Stimulated activated CD4-positive, alpha-beta T cell treated with anti-CD3 and anti-CD28 coated beads, Interleukin-15, amount 100 ng/mL, for 24 hours (primary cell): ENCODE measurements at places on chromosomes 3 and 15.

- no peak for DNase-seq
Measured at GRCh38 chr3:170730071-170730812, 139.8 kb downstream of the RPL22L1 start.

DNA sequence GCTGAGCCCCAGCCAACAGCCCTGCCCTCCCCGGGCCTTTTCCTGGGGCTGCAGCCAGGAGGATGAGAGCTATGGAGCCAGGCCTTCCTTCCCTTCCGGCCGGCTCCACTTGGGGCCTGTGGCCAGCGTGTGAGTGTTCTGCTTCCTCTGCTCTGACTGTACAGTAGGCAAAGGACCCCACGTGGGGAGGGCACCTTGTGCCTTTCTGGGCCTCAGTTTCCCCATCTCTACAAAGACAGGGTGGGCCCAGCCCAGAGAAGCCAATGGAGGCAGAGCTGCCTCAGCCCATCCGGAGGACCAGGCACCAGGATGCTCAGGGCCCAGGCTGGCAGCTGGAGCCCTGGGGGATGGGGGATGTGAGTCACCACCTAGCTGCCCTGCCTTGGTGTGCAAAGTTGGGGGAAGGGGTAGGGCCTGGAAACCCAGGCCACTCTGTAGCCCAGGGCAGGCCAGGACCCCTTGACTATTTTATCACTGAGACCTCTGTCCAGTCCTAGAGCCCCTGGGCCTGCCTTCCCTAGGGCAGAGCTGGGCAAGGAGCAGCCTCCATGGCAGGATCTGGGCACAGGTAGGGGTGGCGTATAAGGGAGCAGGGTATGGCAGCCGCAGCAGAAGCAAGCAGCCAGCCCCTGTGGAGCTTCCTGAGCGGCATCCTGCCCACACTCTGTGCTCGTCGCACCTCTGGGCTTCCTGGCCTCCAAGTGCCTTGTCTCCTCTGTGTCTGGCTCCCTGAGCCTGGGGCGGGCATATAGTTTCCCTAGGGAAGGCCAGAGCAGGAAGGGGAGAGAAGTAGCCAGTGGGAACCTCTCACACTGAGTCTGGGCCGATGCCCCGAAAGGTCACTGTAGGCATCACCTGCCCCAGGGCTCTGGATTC, 1.8 kb downstream of the PSTPIP1 start:
- peak; percentile 78 for DNase-seq

- no peak for DNase-seq
Measured at GRCh38 chr3:163048881-163049280, 1552.3 kb downstream of the OTOL1 start.

DNA sequence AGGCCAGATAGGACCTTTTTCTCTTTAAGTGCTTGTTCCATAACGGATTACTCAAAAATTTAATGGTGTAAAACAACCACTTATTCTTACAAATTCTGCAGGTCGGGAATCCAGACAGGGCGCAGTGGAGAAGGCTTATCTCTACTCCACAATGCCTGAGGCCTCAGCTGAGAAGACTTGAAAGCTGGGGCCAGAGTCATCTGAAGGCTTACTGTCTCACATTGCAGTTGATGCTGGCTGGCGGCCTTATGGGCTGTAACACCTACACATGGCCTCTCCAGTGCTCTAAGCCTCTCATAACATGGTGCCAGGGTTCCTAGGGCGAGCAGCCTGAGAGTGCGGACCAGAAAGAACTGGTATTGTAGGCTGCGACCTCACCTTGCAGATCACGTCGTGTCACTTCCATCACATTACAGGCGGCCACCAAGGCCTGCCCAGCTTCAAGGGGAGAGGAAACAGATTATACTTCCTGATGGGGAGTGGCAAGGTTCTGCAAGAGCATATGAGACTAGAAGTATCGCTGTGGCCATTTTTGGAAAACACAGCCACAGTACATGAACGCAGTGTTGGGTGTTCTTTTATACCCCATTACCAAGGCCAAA, 32.4 kb downstream of the CMTM7 start:
- DNase-seq: no peak

GRCh38 chr3:804211-804610, 288.6 kb upstream of the CNTN6 start:
- DNase-seq: no peak

- DNase-seq: no peak
Measured at GRCh38 chr3:109478614-109479013, 141.3 kb upstream of the DPPA4 start.

DNA sequence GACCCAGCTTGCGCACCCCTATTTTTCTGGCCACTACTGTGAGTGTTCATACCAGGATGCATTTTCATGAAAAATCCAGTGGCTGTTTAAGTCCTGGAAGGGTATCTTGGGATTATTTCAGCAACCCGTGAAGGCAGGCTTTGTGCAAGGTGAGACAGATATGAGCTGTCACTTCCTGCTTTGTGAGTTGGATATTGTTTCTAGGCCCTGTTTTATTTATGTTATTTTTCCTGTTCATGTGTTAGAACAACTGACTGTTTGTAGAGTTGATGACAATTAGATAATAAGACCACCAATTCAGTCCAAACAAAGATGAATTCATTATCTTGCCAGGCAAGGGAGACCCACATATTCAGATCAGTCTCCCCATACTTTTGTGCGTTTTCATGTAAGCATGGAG, 42.5 kb downstream of the ZBTB38 start:
- DNase-seq: no peak

GRCh38 chr15:68442041-68442440, 10.1 kb upstream of the ITGA11 start:
- DNase-seq: no peak

DNA sequence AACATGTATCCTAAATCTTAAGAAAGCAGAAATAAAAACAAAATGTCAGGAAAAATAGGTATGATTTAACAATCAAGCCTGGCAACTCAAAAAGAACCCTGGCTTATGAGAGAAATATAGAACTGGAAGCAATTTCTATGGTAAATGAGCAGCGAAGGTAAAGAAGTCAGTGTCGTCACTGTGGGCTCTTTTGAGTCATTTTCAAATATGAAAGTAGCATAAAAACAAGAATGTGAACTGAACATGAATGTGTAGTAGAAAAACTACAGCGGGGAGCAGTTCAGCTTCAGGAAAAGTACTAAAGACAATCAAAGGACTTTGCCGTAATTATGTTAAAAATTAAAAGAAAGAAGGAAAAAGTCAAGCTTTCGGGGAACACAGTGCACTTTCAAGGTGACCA, 17.5 kb downstream of the LSG1 start:
- no peak for DNase-seq

DNA sequence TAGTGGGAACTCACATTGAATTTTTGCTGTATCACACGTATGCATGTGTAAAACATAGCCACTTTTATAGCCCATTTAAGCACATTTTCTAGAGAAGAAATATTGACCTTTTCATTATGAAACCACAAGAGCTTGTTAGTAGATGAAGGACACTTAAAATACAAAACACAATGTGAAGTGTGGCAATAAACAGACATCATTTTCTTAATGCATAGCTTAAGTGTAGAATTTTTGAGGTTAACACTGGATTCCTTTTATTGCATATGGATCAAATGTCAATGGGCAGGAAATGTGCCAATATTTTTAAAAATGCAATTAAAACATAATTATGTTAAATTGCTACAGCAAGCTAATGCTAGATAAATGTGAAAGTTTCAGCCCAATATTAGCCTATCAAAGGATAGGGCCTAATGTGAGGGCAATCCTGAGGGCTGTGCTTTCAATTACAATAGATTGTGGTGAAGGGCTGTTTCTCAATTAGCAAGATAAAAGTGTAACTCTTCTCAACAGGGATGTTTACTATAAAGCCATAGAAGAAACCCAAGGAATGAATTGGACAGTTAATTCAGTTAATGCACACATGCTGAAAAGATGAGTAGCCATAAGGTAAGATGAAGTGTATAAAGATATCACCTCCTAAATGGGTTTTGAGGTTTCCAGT, 489.0 kb upstream of the CDIN1 start:
- DNase-seq: no peak

DNA sequence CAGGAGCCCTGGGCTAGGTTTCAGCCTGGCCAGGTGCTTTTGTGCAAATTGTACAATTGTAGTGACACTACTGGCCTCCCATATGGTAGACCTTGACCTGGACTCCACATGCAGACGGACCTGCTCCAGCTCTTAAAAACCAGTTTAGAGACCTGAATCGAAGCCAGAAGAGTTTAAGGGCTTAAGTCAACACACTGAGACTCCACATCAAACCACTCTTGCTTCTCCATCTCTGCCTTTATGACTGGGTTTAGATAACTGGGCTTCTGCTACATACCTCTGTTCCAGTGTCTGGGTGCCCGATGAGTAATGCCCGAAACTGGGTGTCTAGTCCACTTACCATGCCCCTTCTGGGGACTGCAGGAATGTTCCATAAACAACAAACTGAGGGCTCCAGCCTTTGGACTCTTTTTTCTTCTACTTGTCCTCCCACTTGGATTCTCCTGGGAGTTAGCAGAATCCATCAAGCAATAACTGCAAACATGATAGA, 32.8 kb downstream of the TMEM212 start:
- DNase-seq: peak; percentile 26

GRCh38 chr3:16456784-16457415, 56.6 kb downstream of the RFTN1 start:
- DNase-seq: no peak

DNA sequence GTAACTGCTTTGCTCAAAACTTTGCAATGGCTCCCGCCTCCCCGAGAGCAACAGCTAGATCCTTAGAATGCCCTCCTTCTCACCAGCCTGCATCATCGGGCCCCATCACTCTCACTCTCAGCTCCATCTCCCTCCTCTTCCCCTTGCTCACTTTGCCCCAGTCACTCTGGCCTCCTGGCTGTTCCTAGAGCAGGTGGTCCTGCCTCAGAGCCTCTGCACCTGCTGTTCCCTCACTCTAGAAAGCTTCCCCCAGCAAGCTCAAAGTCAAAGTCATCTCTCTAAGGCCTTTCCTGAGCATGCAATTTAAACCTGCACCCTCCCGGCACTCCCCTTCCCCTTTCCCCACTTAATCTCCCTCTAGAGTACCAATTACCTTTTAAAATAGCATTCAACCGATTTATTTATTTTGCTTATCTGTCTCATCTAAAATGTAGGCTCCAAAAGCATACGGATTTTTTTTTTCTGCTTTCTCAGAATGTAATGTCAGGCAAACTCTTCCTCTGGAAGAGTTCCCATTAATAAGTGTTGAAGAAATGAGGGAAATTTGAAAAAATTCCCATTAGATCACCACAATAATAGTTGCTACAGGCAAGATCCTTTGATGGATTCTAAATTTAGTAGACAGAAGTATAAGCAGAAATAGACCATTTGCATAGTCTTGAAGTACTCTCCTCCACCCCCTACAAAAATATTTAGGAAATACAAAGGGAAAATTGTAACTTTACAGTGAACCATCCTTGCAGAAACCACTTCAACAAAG, 15.9 kb upstream of the HES1 start:
- DNase-seq: no peak

DNA sequence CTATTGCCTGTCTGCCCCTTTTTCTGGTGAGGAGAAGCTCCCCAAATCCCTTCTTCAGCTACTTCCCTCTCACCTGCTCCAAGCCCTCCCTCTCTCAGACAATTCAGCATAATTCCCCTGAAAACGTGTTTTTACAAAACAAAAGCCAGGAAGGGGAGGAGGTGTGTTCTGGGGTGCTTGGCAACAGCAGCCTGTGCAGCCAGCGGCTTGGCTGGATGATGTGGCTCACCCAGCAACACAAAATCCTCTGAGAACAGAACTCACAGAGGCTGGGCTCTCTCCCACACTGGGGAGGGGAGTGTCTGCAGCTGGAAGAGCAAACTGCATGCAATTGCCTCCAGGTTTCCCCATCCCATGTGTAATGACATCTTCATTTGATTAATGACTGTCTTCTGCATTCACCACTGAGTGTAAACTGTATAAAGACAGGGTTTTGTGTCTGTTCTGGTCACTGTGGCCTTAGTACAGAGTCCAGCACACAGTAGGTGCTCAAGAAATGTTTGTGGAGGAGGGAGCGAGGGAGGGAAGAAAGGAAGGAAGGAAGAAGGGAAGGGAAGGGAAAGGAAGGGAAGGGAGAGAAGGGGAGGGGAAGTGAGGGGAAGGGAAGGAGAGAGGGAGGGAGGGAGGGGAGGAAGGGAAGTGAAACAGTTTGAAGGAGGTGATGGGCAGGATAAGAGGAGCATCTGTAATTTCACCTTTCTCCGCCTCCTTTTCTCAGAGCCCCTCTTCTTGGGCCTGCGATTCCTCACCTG, 70.1 kb upstream of the GLCE start:
- DNase-seq: no peak

- DNase-seq: no peak
Measured at GRCh38 chr3:157030712-157031111, 129.2 kb downstream of the CCNL1 start.

GRCh38 chr15:41215708-41216107, 14.8 kb downstream of the EXD1 start:
- no peak for DNase-seq

DNA sequence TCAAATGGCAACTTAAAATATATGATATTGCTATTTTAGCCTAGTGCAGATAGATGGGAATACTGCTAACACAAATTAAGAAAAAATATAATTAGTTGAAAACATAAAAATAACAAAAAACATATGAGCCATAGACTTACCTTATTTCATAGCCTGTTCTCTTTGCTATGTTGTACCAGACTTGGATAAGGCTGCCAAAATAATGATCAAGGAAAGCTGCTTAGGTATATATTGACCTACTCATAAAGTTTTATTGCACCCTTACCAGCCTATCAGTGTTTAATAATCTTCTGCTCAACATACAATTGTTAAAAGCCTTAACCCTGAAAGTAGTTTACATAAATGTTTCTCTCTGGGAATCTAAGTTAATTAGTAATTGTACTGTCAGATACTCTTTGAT, at the start of gene SI:
Gene SI, minus strand, starts transcription at position 204 of the 400 bp plus-strand sequence. CDS start 2,484 bp downstream, outside the sequence.
- no peak for DNase-seq

DNA sequence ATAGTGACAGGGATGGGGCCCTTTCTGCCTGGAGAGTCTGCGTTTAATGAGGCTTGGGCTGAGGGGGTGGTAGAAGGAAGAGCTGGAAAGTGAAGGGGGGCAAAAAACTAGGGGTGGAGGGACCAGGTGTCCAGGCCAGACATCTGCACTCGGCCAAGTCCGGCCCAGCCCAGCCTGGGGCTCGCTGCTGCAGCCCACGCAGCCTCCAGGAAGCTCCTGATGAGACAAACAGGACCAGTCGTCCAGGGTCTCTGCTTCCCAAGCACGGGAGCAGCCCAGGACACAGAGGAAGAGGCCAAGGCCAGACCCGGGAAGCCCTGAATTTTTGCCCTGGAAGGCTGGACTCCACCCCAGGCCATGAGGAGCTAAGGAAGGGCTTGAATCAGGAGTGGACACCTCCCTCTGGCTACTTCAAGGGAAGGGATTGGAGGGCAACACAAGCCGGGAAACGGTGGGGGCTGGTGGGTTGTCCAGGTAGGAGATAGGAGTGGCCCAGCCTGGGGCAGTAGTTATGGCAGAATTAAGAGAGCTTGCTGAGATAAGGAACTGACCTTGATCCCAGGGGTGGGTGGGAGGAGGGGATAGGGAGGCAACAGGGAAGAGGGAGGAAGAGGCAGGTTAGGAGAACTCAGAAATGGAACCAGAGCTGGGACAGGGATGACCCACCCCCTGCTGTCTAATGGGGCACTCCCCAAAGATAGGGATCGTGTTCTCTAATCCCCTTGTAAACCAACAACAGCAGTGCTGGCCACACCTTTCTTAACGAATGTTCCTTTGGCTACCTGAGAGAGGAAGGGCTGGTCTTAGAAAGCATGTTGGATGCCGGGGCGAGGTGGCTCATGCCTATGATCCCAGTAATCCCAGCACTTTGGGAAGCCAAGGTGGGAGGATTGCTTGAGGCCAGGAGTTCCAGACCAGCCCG, 89.5 kb downstream of the ANP32A start:
- DNase-seq: no peak
